ENCODE measurements at places on chromosomes 4 and X.

GRCh38 chrX:107829878-107830277 is 4.2 kb downstream of the MID2 start:
- no peak for DNase-seq

GRCh38 chr4:124135409-124135813 is 577.1 kb downstream of the ANKRD50 start:
- DNase-seq: no peak

GRCh38 chrX:8847360-8847759 is 46.2 kb upstream of the FAM9A start:
- DNase-seq: no peak

- no peak for DNase-seq
These were observed 1000.9 kb downstream of the STPG2 start for GRCh38 chr4:97142410-97142809.

GRCh38 chr4:157509341-157509740 is 288.8 kb downstream of the GRIA2 start:
- no peak for DNase-seq

DNA sequence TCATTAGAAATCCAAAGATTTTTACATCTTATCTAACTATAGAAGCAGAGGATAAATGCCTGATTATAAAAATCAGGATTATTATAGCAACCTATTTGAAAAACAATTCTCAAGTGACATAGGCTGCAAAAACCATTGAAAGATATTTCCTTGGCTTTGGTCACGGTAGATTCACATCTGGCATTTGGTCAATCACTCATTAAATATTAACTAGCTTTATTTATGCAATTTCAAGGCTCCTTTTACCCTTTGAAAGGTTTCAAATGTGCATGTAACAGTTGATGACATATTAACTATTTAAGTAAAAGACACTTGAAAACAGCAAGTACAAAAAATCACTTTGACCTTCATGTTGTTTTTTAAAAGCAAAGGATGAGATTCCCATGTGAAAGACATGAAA is 98.1 kb downstream of the MMRN1 start:
- no peak for DNase-seq

DNA sequence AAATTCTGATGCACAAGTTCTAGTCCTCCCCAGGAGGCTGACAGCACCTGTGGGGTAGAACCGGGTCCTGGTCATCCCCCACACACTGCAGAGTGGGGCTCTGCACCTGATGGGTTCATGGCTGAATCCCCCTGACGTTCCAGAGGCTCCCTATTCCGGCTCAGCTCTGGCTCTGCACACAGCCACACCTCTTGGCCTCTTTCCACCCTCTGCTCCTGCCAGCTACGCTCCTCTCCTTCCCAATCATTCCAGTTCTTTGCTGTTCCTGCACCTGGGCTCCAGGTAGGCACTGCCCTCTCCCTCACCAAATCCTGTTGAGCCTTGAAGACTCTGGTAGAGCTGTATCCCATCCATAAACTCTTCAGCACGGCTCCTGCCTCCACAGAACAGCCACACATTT is 75.5 kb downstream of the GATB start:
- no peak for DNase-seq

DNA sequence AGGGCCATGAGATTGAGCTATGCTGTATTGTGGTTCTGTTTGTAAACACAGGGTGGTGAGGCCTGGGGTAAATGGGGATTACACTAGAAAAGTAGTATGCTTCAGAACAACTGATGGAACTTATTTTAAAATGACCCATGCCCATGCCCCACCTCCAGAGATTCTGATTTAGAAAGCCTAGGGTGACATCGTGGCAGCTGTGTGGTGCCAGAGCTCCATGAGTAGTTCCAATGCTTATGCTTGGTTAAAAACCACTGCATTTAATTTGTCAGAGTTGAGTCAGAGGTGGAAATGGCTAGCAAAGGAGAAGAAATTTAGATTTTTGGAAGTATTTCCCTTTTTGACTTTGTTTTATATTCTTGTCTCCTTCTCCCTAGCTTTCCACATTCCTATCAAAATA is 63.4 kb upstream of the PDE5A start:
- DNase-seq: no peak

DNA sequence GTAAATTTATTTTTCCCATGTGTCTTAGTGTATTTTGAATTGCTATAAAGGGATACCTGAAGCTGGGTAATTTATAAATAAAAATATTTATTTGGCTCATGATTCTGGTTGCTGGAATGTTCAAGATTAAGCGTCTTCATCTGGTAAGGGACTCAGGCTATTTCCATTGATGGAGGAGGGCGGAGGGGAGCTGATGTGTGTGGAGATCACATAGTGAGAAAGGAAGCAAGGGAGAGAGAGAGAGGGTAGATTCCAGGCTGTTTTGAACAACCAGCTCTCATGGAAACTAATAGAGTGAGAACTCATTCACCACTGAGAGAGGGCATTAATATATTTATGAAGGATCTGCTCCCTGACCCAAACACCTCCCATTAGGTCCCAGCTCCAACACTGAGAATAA is 39.6 kb upstream of the ADGRL3 start:
- DNase-seq: no peak

DNA sequence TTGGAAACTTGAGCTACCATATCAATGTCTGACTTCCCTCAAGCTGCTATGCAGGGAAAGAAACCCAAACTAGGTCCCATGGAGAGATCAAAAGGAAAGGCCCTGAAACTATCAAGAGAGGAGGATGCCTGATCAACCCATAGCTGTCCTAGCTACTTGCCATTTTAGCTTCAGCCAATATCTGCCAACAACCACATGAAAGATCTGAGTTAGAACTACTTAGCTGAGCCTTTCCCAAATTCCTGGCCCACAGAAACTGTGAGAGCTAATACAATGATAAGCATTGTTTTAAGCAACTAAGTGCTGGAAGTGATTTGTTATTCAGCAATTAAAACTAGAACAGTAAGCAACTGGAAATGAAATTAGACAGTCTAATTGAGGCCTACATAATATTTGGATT is 6.3 kb upstream of the ARHGEF38 start:
- DNase-seq: no peak

- no peak for DNase-seq
These were observed 353.4 kb upstream of the TACR3 start for GRCh38 chr4:104073229-104073628.

- DNase-seq: no peak
These were observed 510.4 kb downstream of the ANKRD50 start for GRCh38 chr4:124202099-124202498.

GRCh38 chr4:27398631-27399310 is 538.1 kb downstream of the STIM2 start:
- no peak for DNase-seq

DNA sequence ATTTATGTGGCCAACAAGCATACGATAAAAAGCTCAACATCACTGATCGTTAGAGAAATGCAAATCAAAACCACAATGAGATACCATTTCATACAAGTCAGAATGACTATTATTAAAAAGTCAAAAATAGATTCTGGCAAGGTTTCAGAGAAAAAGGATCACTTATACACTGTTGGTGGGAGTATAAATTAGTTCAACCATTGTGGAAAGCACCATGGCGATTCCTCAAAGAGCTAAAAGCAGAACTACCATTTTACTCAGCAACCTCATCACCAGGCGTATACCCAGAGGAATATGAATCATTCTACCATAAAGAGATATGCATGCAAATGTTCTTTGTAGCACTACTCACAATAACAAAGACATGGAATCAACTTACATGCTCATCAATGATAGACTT is 478.7 kb upstream of the GALNTL6 start:
- no peak for DNase-seq

- no peak for DNase-seq
These were observed 9.5 kb downstream of the PARM1 start for GRCh38 chr4:74942251-74942917.

- no peak for DNase-seq
These were observed 372.6 kb downstream of the OPHN1 start for GRCh38 chrX:68060506-68061205.

DNA sequence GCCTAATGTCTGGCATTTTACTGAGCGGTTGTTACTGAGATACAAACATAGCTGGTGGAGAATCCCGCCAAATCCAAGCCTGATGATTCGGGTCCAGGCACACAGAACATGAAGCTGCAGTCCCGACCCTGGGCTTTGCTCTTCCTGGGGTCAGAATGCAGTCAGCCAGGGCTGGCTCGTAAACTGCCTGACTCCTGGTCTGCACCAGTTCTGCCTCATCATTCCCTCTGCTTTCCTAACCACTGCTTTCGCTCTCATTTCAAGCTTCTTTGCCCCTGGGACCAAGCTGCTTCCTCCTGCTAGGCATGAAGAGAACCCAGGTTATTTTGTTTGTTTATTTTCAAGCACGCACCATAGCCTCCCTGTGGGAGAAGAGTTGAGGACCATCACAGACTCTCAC is 39.3 kb downstream of the GATB start:
- DNase-seq: no peak

GRCh38 chrX:102840871-102841705 is 96.0 kb upstream of the RAB40AL start:
- no peak for DNase-seq

DNA sequence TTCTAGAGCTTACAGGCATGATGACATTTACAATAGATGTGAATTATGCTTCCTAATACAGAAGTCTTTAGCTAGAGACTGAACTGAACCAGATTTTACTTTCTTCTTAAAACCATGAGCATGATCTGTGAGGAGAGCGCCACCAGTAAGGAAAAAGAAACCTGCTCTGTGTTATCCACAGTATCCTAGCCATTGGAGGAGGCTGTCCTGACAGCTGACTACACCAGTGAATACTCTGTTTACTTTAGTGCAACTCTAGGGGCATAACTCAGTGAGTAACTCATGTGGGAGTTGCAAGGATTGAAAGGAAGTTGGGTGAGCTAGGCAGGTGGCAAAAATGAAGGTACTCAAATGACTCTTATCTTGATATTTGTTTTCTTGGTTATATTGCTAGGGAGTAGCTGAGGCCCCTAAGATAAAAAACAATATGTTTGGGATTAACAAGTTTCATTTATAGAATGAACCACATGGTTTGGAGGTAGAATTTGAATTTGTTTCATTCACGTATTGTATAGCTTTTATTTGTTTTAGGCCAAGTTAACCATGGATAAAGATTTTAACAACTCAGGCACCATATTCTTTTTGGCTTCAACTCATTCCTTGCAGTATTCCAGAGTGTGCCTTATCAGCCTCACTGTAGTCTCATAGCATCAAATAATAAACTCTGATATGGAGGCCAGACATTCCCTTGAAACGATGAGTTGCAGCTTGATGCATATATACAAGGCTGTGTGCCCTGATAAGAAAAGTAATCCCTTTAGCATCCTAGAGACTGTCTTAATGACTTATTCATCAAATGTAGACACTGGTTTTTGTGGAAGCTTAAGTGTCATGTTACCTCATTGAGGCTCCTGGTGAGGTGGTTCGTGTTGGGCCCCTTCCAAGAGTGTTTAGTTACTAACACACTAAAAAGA is 2.5 kb downstream of the BMP3 start:
- no peak for DNase-seq

DNA sequence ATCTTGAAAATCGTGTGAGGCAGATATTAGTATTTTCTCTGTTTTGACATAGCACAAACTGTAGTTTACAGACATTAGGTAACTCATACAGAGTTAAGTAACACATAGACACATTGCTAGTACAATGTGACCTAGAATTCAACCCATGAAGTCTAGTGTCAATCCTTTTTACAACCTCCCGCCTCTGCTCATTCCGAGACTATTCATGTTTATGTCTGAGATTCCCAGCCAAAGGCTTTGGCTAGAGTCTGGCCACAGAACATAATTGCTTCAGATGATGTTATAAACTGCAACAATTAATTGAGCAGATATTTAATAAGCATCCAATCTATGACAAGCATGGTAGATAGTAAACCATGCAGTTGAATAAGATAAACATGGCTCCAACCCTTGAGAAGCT is 841.0 kb downstream of the STIM2 start:
- no peak for DNase-seq

DNA sequence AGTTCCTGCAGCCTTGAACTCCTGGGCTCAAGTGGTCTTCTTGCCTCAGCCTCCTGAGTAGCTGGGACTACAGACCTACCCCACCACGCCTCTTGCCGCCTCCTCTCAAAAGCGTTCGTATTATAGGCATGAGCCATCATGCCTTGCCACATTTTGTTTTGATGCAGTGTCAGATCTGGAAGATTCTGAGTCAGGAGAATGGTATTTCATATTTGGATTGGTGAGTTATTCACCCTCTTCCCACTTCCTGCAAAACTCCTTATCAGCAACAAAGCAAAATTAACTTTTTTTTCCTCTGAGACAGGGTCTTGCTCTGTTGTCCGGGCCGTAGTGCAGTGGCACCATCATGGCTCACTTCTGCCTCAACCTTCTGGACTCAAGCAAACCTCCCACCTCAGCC is 29.6 kb downstream of the REST start:
- DNase-seq: no peak

GRCh38 chrX:21932292-21933002 is 8.1 kb upstream of the SMS start:
- no peak for DNase-seq

DNA sequence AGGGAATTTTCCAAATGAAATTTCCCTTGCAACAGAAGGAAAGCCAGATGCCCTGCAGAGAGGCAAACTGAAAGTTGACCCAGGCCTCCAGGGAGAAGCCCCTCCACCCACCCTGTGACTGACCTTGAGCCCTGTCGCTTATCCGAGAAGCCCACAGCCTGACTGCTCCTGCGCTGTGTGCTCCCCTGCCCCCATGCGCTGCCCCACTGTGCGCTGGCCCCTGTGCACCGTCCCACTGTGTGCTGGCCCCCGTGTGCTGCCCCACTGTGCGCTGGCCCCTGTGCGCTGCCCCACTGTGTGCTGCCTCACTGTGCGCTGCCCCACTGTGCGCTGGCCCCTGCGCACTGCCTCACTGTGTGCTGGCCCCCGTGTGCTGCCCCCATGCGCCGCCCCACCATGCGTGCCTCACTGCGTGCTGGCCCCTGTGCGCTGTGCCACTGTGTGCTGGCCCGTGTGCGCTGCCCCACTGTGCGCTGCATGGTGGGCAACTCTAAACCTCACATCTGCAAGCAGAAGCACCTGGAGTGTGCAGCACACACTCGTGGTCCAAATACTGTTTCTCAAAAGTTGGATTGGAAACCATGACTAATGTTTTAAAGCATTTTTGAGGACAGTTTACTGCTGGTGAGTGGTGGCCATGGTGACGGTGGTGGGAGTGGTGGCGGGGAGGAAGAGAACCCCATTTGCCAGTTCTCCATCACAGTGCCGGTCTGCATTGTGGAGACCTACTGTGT is 8.3 kb upstream of the GRPEL1 start:
- no peak for DNase-seq

- DNase-seq: no peak
These were observed 386.2 kb downstream of the RAB28 start for GRCh38 chr4:13097971-13098370.

DNA sequence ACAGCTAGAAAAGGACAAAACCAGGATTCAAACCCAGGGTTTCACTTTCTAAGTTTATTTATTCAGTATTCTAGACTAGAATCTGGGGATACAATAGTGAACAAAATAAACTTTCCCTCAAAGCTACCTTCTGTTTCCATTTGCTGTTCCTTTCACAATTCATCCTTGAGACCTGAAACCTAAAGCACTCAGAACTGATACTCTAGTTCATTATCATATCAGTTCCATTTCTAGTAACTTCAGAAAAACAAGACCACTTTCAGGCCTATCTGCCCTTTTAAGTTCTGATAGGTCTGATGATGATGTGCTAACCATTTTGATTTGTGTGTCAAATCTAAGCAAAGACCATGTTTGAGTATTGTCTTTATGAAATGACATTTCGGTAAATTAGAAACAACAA is 7.8 kb upstream of the XK start:
- no peak for DNase-seq

- no peak for DNase-seq
These were observed 49.4 kb downstream of the USP38 start for GRCh38 chr4:143234153-143234552.
